ENCODE measurements at places on chromosomes 12 and 14.

GRCh38 chr12:95198914-95199313 is 18.4 kb downstream of the FGD6 start:
- DNase-seq, result no peak

GRCh38 chr14:33837943-33838683 is 112.8 kb downstream of the EGLN3 start:
- DNase-seq, result no peak

- no peak for DNase-seq
These were observed 42.7 kb downstream of the CDC42BPB start for GRCh38 chr14:103014466-103015228.

GRCh38 chr12:132145334-132145733 is 1.1 kb downstream of the NOC4L start:
- DNase-seq, result no peak

GRCh38 chr12:42140901-42141300 is 3.8 kb downstream of the GXYLT1 start:
- DNase-seq, result no peak

- DNase-seq, result no peak
These were observed 68.9 kb upstream of the NCOR2 start for GRCh38 chr12:124636138-124636978.

GRCh38 chr12:85155791-85156190 is 119.6 kb downstream of the LRRIQ1 start:
- no peak for DNase-seq

GRCh38 chr14:61196792-61197191 is 84.3 kb downstream of the TMEM30B start:
- no peak for DNase-seq

DNA sequence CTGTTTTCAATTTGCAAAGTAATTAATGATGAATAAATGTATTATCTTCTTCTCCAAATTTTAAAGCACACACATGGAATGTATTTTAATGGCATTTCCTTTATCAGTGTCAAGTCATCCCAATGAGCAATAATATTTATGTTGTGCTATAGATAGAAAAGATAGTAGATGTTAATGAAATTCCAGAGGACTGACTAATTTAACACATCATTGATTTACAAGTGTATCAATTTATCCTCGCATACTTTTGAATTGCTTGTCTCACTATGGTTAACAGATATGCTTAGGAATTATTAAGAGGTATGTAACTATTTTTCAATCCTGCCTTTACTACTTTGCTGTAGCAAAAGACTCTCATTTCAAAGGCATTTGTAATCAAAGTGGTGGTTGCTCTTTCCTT is 842.9 kb downstream of the SLC6A15 start:
- no peak for DNase-seq

GRCh38 chr12:95368931-95369330 is 105.0 kb upstream of the METAP2 start:
- DNase-seq, result no peak

GRCh38 chr12:117518594-117519270 is 157.3 kb upstream of the NOS1 start:
- no peak for DNase-seq

GRCh38 chr12:67721248-67721647 is 72.7 kb downstream of the DYRK2 start:
- no peak for DNase-seq

DNA sequence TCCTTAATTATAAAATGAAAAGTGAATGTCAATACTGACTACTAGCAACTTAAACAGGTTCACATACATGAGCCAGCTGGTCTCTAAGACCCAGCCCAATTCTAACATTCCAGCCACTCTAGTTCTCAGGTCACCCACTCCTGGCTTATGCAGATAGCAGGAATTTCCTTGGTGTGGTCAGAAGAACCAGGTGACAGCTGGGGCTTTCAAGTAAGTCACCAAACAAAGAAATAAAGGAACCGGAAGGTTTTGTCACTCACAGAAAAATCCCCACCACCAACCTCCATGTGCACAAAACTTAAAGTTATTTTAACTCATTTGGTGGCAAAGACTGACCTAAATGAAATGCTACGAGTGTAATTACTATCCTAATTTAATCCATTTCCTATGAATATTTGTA is 129.6 kb upstream of the CDKN3 start:
- DNase-seq, result no peak

DNA sequence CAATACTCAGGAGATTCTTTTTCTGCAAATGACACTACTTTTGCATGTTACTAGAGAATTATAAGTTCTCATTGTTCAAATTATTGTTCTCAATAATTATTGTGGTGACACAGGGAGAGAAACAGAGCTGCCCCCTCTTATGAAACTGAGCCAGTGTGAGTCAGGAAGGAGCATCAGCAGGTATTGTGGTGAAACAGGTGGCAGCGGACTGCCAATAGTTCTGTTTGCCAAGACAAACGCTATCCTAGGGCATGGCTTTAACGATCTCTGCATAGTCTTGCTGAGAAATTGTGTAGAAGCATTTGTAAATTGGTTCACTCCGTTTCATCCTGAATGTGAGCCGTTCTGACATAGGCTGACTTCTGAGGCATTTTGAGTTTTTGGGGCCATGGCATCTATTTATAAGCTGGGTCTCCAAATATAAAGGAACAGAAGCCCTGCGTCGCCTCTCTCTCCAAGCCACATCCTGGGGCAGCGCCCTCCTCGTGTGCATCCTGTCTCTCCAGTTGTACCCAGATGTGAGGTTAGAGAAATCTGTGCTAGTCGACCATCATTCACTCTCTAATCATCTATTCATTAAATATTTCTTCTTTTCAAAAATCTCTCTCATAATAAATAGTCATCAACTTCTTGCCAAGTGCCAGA is 15.8 kb upstream of the PPP4R4 start:
- no peak for DNase-seq

GRCh38 chr12:92289629-92290349 is 144.1 kb upstream of the BTG1 start:
- no peak for DNase-seq

- DNase-seq, result no peak
These were observed 69.7 kb downstream of the TTC9 start for GRCh38 chr14:70711451-70711850.

GRCh38 chr14:58637391-58638230 is at the start of gene DACT1:
Gene DACT1 (plus strand): TSS chr14:58637962. CDS start chr14:58638203, 241 bp downstream.
- DNase-seq, result no peak

GRCh38 chr12:107929436-107929835 is 154.9 kb downstream of the ASCL4 start:
- DNase-seq, result no peak

- no peak for DNase-seq
These were observed 1553.8 kb upstream of the FLRT2 start for GRCh38 chr14:83975841-83976770.

GRCh38 chr12:113252494-113252893 is 31.2 kb downstream of the TPCN1 start:
- DNase-seq, result no peak

DNA sequence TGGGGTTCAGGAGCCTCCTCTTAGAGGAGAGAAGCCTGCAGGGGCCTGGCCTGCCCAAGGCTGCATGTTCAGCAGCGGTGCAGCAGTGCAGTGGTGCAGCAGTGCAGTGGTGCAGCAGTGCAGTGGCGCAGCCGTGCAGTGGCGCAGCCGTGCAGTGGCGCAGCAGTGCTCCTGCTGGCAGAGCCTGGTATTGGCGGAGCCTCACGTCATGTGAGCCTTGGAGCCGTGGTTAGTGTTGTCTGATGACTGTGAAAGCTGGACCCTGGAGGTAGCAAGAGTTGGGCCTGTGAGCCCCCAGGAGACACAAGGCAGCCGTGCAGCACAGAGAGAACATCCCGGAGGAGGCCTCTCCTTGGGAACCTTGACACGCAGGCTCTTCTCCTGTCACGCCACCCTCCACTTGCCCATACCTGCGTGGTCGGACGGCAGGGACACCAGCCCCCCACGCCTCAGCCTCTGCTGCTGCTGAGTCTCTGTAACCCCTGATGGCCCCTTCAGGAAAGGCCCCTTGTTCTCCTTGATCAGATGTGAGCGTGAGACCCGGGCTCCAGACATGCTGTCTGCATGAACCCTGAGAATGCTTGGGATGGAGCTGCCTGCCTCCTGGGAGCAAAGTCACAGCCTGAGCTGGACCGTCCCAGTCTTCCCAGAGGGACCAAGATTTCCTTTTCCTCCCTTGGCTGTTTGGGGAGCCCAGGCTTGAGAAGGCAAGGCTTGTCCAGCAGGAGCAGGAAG is 193.7 kb downstream of the KIF26A start:
- DNase-seq, result no peak

DNA sequence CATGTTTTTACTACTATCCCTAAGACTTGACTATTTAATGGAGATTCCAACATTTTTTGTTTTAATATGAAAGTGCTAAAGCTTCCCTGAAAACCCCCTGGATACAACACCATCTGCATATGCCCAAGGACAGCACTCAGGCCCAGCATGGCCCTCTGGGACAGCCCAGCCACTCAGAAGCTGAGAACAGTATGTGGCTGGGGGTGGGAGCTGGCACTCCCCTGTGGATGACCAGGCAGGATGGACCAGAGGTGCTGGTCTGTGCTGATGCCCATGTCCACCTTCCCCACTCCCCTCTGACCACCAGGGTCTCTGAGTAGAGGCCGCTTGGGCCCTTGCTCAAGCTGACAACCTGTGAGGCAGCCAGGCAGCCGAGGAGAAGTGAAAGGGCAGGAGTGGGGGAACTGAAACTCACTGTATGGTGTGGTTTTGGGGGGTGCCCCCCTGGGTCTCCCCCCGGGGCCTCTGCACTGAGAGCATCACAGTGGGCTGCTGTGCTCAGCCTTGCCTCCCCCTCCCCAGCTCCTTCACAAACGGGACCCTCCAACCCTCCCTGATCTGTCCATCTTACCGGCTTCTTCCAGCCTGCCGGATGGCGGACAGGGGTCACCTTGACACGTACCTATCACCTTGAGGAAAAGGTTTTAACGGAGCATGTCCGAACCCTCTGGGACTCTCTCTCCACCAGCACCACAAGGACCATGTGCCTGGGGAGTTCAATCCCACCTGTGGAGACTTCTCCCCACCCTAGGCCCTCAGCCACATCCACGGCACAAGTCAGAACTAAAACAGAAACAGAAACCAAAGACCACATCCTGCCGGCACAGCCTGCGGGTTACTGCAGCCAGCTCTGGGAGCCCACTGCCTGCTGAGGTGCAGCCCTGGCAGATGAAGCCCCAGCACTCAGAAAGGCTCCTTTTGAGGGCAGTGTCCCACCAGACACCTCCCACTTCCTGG is at the start of gene TMEM229B:
Gene TMEM229B, minus strand, starts transcription at position 785 of the 957 bp plus-strand sequence. CDS start 14,798 bp downstream, outside the sequence.
- peak; percentile 48 for DNase-seq

DNA sequence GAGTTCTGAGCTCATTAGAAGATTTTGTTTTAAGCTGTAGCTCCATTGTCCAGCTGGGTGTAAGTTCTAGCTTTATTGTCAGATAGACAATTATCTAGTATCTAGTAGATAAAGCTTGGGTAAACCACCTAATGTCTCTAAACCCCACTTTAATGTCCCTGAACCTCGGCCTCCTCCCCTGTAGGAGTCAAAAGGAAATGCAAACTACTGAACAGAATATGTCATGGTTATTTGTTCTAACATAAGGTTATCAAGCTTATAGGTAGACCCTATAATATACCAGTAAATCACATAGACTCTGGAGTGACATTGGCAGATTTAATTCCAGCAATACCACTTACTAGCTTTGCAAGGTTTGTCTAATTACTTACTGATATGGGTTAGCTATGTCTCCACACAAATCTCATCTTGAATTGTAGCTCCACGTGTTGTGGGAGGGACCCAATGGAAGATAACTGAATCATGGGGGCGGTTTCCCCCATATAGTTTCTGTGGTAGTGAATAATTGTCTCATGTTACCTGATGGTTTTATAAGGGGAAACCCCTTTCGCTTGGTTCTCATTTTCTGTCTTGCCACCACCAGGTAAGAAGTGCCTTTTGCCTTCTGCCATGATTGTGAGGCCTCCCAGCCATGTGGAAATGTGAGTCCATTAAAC is 29.4 kb downstream of the BCAT1 start:
- no peak for DNase-seq

DNA sequence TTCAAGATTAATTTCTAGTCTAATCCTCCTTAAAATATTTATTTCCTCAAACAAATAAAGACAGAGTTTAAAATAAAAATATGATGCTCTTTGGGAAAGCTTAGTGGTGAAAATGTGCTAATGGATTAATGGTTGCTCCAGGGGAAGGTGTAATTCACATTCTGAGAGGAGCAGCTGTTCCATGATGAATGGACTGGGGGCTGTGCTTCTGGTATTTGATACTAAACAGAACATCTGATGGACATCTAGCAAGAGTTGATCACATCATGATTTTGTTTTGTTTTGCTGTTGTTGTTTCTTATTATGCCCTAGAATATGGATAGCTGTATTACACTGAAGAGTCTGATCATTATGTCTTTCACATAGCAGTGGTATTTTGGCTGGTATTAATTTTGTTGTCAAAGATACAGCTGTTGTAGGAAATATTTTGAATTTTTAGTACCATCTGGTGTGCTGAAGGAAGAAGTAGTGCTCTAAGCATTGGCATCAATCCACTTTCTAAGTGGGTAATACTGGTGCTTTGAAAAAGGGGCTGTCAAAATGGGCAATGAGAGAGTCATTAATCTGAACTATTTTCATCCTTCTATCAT is 296.4 kb downstream of the ADAMTS20 start:
- no peak for DNase-seq

GRCh38 chr14:77085538-77085937 is 12.5 kb upstream of the CIPC start:
- DNase-seq, result no peak

- DNase-seq, result no peak
These were observed 6.2 kb downstream of the KHNYN start for GRCh38 chr14:24435998-24436354.

- no peak for DNase-seq
These were observed 167.1 kb downstream of the CHST11 start for GRCh38 chr12:104623883-104624282.

GRCh38 chr12:108764540-108765288 is 33.4 kb upstream of the CORO1C start:
- no peak for DNase-seq

DNA sequence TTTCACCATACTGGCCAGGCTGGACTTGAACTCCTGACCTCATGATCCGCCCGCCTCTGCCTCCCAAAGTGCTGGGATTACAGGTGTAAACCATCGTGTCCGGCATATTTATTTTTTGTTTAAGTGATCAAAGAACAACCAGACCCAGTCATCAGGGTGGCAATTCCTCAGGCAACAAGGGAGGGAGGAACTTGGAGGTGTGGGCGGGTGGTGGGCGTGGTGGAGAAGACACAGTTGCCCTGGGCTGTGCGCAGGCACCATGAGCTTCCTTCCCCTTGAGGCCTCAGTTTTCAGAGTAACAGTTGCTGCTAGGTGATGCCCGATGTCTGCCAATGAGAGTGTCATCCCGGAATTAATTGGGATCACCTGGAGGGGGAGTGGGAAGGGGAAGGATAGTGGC is 191.7 kb downstream of the ALG10 start:
- DNase-seq, result no peak

GRCh38 chr12:18564306-18564705 is 173.5 kb downstream of the PLCZ1 start:
- no peak for DNase-seq

GRCh38 chr12:63079791-63080502 is 71.1 kb downstream of the AVPR1A start:
- DNase-seq, result no peak

- DNase-seq, result no peak
These were observed 22.8 kb upstream of the IGF1 start for GRCh38 chr12:102503056-102503681.

- DNase-seq, result no peak
These were observed 12.2 kb downstream of the TMTC2 start for GRCh38 chr12:82698708-82699564.

- no peak for DNase-seq
These were observed 458 bp upstream of the DCTN2 start for GRCh38 chr12:57547288-57548012.

GRCh38 chr14:54253195-54253947 is 143.4 kb upstream of the CDKN3 start:
- no peak for DNase-seq

- no peak for DNase-seq
These were observed 590.2 kb upstream of the ATXN7L3B start for GRCh38 chr12:73947326-73948026.

- no peak for DNase-seq
These were observed 28.0 kb downstream of the SLC15A4 start for GRCh38 chr12:128795530-128796361.

All from stimulated activated CD8-positive, alpha-beta memory T cell treated with anti-CD3 and anti-CD28 coated beads, Interleukin-4, amount 100 ng/mL, for 1 hour (primary cell).